ENCODE measurements at places on chromosomes 16 and 17.
A peak's percentile ranks its signal among the peaks of the same experiment; 100 is the strongest.

DNA sequence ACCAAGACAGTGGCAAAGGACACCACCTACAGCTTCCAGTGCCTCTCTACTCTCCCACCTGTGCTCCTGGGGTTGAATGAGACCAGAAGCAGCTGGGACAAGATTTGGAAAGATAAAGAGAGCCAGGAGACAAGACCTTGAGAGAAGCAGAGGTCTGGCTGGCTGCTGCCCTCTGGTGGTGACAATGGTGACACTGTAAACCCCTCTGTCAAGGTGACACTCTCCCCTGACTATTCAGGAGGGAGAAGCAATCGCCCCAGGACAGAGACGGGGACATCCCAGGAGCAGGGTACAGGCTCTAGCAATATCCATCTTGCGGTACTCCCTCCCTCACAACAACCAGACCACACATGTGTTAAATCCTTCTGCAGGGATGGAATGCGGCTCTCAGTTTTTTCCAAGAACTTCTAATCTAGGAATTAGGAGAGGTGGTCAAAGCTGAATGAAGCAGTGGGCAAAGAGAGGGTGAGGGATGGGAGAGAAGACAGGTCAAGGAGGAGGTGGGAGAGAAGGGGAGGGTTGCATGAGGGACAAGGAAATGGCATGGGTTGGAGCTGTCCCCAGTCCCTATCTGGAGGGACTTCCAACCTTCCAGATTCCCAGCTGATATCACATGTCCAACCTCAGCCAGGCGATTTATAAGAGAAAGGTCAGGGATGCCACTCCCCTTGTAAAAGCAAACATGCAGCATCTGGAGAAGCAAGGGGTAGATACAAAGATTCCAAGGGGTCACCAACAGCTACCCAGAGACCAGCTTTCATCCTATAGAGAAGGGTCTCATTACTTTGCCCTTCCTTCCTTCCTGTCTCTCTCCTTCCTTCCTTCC is 2.9 kb downstream of the PHOSPHO1 start:
- peak; percentile 69 for DNase-seq

DNA sequence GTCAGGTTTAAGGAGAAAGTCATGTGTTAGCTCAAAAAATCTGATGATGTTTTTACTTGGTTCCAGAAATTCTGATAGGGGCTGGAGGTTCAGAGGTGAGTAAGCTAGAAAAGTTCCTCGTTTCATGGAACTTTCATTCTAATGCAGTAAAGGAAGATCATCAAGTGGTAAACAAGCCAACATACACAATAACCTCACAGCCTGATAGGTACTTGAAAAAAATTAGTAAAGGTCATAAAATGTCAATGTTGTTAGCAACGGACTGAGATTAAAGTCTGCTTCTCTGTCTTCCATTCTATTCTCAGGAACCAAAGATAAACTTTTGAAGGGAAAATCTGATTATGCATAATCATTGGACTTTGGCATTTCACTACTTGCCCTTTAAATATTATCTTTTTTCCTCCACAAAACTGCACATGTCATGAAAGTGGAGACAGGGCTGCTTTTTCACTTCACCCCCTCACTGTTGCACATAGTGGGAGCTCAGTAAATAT is 165.4 kb upstream of the MAF start:
- no peak for DNase-seq

GRCh38 chr17:2064980-2065785 is 10.3 kb downstream of the HIC1 start:
- DNase-seq = peak; percentile 83

DNA sequence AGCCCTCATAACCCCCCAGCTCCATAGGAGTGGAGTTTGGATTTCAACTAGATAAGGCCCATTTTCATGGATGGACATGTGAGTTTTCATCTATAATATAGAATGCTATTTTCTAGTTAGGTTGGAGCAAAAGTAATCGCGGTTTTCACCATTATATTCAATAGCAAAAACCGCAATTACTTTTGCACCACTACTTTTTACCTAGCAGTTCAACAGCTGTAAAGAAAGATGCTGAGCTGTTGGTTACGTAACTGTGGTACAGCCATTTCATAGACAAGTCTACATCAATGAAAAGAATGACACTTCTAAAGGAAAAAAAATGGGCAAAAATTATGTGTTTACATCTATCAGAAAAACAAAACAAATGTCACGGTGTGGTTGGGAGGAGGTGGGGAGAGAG is 507.7 kb downstream of the MAF start:
- DNase-seq = no peak

- DNase-seq = no peak
Observed at GRCh38 chr16:80202831-80203413, 337.9 kb upstream of the DYNLRB2 start.

GRCh38 chr16:2858245-2859025 is 465 bp upstream of the PRSS22 start:
- DNase-seq = no peak

DNA sequence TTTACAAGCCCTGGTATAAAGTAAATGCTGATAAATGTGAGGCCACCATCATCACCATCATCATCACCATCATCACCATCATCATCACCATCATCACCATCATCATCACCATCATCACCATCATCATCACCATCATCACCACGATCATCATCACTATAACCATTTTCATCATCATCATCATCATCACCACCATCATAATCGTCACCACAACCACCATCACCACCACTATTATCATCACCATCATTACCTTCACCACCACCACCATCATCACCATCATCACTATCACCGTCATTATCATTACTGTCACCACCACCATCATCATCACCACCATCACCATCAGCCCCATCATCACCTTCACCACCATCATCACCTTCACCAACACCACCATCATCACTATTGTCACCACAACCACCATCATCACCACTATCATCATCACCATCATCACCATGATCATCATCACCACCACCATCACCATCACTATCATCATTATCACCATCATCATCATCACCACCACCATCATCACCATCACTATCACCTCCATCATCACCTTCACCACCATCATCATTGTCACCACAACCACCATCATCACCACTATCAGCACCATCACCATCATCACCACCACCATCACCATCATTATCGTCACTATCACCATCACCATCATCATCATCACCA is 16.6 kb upstream of the ZNF469 start:
- no peak for DNase-seq

DNA sequence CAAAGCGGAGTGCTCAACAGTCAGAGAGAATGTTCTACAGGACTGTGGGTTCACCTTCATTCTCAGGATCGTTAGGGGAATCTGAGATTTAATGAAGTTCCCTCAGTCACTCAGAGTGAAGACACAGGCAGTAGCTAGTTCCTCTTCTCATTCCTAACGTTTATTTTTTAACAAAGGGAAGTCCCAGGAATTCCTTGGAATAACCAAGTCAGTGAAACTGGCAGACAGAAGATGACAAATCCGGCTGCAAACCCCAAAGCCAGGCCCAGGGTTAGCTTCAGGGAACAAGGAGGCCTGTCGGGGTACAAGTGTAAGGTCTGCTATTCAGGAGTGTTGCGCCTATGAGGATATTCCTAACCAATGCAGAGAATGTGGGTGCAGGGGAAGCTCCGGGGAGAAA is 42.0 kb downstream of the COTL1 start:
- DNase-seq = no peak

- DNase-seq = no peak
Observed at GRCh38 chr16:67782567-67783352, 23.6 kb downstream of the RANBP10 start.

DNA sequence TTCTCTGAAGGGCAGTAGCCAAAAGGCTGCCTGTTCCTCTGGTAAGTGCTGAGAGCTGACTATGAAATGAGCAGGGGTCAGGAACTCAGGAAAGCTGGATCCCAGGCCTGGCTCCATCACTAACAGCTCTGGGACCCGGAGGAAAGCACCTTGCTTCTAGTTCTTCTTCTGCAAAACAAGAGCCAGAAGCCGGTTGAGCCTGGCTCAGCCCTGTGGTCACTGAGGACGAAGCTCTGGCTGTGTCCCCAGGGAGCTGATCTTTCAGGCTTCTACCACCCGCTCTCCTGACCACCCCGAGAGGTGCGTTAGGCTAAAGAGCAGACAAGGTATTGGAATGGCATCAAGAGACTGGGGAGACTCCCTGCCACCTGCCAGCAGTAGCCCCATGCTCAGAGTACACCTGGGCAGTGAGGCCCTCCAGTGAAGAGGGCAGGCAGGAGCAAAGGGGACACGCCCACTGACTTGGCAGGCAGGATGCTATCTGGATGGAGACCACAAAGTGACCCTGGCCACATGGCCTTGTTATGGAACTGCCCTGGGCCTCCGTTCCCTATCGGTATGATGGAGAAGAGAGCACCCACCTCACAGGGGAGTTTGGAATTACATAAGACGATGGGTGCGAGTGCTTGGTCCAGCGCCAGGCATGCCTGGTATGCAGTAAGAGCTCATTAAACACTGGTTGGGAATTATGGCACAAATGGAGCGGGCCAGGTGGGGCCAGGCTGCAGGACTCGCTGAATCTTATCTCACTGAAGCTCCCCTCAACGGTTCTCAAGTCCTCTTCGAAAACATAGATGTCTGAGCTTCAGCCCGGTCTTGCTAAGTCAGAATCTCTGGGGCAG is 61.4 kb downstream of the COG7 start:
- no peak for DNase-seq

- no peak for DNase-seq
Observed at GRCh38 chr17:4475463-4475862, 23.2 kb upstream of the SPNS2 start.

DNA sequence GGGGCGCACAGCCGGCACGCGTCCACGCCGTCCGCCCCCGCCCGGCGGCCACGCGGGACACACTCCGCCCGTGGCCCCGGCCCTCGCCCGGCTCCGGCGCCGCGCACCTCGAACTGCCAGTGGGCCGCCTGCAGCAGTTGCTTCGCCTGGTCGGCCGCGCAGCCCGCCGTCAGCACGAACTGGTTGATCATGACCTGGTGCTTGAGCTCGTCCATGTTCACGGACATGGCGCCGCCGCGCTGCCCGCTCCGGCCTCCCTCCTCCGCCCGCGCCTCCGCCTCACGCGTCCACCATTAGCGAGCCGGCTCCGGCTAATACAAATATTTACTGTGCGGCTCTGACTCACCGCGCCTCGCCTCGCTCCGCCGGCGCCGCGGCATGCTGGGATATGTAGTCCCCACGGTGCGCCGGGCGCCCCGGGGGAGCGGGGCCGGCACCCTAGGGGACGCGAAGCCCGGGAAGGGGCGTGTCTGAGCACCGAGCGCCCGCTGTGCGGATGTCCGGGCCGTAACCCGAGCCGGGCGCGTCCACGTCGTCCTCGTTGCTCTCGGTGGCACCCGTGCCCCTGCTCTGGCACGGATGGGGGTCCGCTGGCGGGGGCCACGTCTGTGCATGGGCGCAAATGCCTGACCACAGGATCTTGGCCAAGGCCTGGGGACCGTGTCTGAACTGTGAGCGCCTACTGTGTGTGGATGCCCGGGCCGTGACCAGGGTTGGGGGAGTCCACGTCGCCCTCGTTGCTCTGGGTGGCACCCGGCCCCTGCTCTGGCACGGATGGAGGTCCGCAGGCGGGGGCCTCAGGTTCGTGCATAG is at the start of gene UBALD1:
Gene UBALD1, minus strand, starts transcription at position 318 of the 813 bp plus-strand sequence. Its CDS starts 91 bp downstream, at position 227.
- peak; percentile 91 for DNase-seq

DNA sequence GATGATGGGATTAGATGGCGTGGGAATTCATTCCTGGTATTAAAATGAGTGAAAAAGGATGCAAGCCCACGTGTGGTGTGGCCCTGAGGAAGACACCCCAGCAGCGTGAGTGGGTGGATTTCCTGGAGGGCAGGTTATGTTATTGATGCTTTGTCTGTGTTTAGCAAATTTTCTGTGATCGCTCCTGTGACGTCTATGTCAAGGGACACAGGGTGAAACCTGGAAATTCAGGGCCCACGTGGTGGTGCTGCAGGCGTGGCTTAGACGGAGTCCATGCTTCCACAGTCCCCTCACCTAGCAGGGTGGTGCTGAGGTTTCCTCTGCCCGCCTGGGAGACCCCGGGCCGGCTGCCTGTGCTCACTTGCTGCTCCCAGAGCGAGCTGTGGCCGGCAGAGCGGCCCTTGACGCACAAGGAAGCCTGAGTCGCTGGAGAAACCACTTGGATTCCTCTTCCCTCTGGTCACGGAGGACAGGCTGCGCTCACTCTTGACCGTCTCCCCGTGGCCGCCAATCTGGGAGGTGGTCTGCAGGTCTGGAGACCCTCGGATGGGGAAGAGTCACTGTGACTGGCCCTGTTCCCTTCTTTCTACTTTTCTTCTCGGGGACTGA is 23.4 kb downstream of the BAIAP2 start:
- DNase-seq = no peak

GRCh38 chr16:46822270-46822669 is 8.7 kb downstream of the C16orf87 start:
- DNase-seq = peak; percentile 85

- DNase-seq = peak; percentile 86
Observed at GRCh38 chr16:15899538-15900100, 11.2 kb upstream of the CEP20 start.

- peak; percentile 13 for DNase-seq
Observed at GRCh38 chr17:70049801-70050591, 25.0 kb upstream of the KCNJ16 start.

DNA sequence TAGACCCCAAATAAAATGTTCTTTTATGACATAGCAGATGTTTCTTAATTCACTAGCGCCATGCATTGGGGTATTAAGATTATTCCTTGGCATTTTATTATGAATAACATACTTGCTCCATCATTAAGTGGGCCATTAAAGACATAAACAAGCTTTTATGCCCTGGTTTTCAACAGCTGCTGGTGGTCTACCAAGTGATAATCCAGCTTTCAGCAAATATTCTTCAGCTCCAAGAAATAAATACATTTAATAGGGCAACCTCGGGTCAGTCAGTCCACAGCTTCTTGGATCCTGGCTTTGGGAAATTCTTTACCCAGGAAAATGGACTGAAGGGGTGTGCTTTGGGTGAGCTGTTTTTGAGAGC is 217.3 kb upstream of the IRX3 start:
- DNase-seq = no peak

GRCh38 chr16:81528256-81528655 is 83.6 kb downstream of the CMIP start:
- DNase-seq = no peak

DNA sequence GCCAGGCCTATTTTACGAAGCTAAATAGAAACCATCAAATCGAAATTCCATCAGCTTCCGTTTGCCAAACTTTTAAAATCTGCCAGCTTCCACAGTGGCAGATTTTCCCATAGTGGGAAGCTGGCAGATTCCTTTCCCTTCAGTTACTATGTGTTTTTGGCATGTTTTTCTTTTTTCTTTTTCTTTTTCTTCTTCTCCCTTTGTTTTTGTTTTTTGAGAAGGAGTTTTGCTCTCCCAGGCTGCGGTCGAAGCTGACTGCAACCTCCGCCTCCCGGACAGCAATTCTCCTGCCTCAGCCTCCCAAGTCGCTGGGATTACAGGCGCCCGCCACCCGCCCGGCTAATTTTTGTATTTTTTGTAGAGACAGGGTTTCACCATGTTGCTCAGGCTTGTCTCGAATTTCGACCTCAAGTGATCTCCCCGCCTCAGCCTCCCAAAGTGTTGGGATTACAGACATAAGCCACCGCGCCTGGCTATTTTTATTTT is 684 bp upstream of the CWC25 start:
- DNase-seq = no peak

GRCh38 chr16:27595993-27596392 is 46.0 kb downstream of the KATNIP start:
- no peak for DNase-seq

Measured in EL (cell line).